ENCODE measurements at places on chromosomes 4 and X.

- DNase-seq: no peak
Observed at GRCh38 chr4:99301376-99302164, 10.8 kb upstream of the ADH1A start.

- DNase-seq: peak; percentile 38
Observed at GRCh38 chr4:20773144-20773997, 73.1 kb downstream of the PACRGL start.

DNA sequence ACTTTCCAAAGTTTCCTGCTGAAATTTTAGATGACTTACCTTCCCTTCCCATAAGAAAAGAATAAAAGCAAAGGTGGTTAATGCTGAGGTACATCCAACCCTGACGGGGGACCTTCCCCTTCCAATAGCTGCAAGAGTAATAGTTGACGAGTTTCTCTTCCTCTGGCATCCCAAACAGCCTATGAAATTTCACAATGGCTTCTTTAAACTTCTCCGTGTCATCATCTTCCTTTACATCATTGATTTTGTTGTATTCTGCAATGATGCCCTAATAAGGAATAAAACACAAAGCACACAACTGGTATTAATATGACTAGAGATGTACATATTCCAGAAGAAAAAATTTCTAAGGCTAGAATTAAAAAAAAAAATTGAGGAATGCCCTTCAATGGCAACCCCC, 76.6 kb downstream of the TBC1D9 start:
- DNase-seq: no peak

- DNase-seq: no peak
Observed at GRCh38 chr4:70829492-70829891, 10.2 kb downstream of the GRSF1 start.

GRCh38 chrX:72316408-72317110, 10.8 kb upstream of the CITED1 start:
- no peak for DNase-seq

DNA sequence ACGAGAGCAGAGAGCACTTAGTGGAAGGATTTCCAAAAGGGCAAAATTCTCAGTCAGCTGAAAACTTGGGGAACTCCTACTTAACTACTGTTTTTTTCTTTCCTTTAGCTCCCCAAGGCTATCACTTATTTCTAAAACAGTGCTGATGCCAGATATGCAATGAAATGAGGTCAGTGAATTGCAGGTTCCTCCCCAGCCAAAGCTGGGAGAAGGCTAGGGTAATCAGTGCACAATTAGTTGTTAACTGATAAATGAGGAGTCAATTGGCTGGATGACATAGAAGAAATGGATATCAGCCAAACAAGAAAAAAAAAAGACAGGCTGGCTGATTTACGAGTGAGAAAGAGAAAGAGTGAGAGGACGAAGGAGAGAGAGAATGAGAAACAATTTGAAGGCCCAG, 195.6 kb downstream of the GPC3 start:
- DNase-seq: no peak

- DNase-seq: no peak
Observed at GRCh38 chr4:94298725-94299252, 43.8 kb downstream of the HPGDS start.

GRCh38 chr4:37994569-37994968, 34.4 kb downstream of the PTTG2 start:
- DNase-seq: no peak

- no peak for DNase-seq
Observed at GRCh38 chrX:10932842-10933440, 178.2 kb upstream of the HCCS start.

GRCh38 chr4:38466401-38466800, 197.6 kb upstream of the KLF3 start:
- no peak for DNase-seq

- DNase-seq: no peak
Observed at GRCh38 chr4:2507855-2508254, 28.6 kb upstream of the FAM193A start.
